ENCODE measurements at places on chromosomes 13 and 19.

DNA sequence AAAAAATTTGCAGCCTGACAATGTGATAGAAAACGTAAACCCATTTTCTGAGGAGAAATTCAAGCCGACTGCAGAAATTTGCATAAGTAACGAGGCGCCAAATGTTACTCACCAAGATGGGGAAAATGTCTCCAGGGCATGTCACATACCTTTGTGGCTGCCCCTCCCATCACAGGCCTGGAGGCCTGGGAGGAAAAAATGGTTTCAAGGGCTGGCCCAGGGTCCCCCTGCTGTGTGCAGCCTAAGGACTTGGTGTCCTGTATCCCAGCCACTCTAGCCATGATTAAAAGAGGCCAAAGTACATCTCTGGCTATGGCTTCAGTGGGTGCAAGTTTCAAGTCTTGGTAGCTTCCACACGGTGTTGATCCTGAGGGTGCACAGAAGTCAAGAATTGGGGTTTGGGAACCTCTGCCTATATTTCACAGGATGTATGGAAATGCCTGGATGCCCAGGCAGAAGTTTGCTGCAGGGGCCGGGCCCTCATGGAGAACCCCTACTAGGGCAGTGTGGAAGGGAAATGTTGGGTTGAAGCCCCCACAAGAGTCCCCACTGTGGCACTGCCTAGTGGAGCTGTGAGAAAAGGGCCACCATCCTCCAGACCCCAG, 1842.3 kb downstream of the PCDH9 start:
- DNase-seq, result no peak

DNA sequence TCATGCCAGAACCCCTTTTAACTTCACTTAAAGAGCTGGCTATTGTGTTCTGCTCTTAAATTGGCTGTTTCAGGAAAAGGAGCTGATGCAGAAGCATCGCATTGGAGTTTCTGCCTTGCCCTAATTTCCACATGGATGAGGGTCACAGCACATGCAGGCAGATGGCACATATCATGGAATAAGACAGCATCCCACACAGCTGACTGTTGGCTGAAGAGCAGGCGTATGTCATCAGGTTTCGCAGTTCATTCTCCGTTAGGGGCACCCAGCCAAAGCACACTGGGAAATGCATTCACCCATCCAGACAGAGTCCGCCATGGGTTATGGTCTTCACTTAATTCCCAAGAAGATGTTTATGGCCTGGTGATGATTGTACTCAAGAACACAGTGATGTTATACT, 572.5 kb downstream of the LIG4 start:
- DNase-seq, result no peak

GRCh38 chr13:26074706-26075105, 22.9 kb upstream of the SHISA2 start:
- DNase-seq, result no peak

DNA sequence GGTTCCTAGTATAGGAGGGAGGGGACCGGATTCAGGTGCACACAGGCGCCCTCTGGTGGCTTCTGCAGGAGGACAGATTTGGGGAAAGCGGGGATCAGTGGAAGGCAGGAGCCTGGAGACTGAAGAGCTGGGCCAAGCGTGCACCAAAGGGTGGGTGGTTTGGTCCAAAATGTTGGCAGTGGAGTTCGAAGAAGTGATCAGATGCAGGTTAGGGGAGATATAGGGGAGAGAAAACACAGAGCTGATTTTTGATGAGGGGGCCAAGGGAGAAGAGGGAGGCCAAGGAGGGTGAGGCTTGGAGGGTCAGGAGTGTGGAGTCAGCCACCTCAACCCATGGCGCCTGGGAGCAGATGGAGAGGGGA, 6.8 kb upstream of the CARM1 start:
- peak; percentile 71 for DNase-seq

- no peak for DNase-seq
Measured at GRCh38 chr13:73466561-73466960, 407.8 kb downstream of the KLF5 start.

DNA sequence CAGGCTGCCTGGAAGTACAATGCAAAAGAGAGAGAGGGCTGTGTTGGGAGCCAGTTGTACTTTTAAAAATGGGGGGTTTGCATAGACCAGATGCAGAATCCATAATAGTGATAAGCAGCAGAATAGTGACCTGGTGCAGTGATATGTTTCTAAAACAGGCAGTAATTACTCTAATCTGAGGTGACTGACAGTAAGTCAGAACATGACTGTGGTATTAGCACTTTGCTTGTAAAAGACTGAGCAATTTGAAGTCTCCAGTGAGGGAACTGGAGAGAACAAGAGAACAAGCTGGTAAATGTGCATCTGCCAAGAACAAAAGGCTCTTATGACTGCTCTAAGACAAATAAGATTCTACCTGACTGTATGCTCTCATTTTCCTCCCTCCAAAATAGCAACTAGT, 383.4 kb downstream of the ITGBL1 start:
- DNase-seq, result no peak

DNA sequence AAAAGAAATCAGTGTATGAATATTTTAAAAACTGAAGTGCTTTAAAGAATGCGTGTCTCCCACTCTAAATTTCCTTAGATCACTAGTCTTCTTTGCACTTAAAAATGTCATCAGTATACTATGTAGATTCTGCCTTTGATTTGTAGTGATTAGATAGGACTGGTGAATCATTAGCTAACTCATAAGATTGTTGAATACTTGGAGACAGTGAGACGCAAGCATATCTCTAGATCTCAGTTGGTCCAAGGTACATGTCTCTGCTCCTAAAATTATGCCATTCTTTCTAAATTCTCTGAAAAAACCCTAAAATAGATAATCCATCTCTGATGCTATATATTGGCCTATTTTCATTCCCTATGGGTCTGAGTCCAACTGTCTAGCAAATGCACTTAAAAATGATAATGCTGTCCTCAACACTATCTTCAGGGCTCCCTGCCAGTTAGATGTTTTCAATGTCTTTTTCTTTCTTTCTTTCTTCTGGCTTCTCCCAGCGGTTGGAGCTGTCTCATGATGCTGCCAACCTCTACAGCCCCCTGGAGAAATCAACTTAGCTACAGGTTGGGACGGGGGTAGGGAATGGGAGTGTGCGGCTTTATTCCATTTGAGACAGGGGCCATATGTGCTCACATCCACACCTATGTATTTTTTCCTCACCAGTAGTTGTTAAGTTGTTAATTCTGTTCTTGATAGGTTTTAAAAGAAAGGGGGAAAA, 301.0 kb downstream of the NDFIP2 start:
- no peak for DNase-seq

DNA sequence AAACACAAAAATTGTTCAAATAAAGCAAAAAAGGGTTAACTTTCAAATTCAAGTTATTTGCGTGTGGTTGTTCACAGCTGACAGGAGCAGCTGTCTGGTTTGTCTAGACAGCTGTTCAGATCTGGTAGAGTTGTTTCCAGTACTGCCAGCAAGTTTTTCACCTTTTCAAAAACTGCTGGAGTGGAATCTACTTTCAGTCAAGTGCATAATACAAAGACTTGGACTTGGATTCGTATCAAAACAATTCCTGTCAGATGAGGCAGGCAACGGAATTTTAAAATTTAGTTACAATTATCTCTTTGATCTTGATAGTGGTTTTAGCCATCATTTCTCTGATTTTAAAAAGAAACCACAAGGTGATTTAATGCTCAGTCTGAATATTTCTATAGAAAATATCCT, 51.7 kb upstream of the EEF1AKMT1 start:
- DNase-seq, result peak; percentile 45

DNA sequence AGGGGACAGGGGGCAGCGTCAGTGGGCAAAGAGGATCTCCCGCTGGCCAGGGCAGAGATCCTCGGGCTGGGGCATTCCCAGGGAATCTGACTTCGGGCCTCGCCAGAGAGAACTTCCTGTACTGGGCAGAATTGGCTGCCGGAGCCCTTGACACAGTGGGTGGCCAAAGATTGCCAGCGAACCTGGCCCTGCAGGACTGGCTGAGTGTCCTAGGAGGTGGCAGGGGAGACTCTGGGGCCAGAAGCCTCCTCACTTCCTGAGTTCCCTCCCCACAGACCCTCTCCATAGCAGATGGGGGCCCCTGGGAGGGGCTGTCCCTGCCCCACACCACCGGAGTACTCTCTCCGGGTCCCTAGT, 19.3 kb downstream of the DPP9 start:
- DNase-seq, result no peak

All from dermis microvascular lymphatic vessel endothelial cell (primary cell).